ENCODE measurements at places on chromosomes 13 and 19.
A peak's percentile ranks its signal among the peaks of the same experiment; 100 is the strongest.

DNA sequence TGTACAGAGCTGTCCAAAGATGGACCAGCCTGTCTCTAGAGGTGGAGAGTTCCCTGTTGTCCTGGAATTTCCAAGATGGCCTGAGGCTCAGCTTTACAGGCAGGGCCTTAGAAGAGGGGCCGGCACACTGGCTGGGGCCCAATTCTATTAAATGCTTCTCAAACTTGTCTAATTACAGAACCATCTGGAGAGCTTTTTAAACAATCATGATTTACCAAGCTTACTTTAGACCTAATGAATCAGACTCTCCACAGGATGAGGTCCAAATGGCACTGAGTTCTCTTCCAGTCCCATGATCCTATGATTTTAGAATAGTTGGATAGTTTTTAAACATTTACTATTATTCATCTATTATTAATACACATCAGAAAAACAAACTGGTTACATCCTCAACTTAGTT, 123.5 kb downstream of the DNAJC3 start:
- no peak for DNase-seq

DNA sequence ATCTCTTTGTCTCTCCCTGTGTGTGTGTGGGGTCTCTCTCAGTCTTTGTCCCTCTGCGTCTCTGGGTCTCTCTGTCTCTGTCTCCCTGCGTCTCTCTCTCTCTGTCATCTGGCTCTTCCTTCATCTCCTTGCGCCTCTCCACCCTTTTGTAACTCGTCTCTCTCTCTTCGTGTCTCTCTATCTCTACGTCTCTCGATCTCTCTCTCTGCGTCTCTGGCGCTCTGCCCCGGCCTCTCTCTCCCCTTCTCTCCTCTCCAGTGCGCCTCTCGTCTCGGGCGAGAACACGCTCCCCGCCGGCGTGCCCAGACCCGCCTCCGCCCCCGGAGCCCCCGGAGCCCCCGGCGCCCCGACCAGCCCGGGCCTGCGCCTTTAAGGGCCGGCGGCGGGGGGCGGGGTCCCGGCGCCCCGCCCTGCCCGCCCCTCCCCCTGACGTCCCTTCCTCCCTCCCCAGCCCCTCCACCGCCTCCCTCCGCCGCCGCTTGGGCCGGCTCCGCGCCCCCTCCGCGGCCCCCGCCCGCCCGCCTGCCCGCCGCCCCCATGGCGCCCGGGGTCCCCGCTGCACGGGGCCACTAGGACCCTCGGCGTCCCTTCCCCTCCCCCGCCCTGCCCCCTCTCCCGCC, at the start of gene MARK4:
MARK4 (plus strand) TSS at position 440 of the 620 bp plus-strand sequence. CDS start 318 bp downstream, outside the sequence.
- peak; percentile 42 for DNase-seq

GRCh38 chr13:91132786-91133185, 214.7 kb upstream of the MIR17HG start:
- DNase-seq: no peak

DNA sequence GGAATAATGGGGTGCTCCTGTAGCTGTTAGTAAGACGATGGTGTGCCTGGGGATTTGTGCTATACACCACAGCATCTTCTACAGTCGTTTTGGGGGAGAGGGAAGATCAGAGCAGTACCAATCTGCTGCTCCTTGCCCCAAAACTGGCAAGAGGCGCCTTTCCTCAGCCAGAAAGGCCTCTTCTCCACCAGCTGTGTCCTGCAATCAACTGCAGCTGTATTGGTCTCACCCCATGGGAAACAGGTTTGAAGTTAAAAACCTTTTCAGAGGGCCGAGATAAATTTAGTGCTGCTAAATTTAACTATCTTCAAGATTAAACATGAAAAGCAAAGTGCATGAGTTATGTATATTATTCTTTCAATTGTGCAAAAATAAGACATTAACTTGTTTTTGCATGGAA, 1.2 kb upstream of the RNASEH2B start:
- no peak for DNase-seq

DNA sequence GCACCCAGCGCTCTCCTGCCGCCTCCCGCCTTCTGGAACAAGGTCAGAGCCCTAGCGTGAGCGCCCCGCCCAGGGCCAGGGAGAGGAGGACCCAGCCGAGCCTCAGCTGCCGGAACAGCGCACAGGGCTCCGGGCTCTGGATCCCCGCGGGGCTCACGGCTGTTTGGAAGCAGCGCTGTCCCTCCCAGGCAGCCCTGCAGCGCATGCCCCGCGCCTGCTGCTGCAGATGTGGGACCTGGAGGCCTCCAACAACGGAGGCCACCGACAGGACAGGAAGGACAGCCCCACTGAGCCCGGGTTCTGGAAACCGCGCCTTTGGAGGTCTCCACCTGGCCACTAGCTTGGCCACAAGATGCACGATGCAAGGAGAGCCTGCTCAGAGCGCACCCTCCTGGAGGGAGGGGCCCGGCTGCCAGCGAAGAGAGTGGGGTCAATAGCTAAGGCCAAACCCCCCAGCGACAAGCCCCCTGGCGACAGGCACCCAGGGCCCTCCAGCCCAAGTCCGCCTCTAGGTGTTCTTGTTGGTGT, 12.6 kb downstream of the ZSCAN18 start:
- DNase-seq: no peak

GRCh38 chr19:51576850-51577249, 5.8 kb downstream of the ZNF175 start:
- no peak for DNase-seq

GRCh38 chr13:50631041-50631440, 212.5 kb downstream of the DLEU7 start:
- DNase-seq: no peak

DNA sequence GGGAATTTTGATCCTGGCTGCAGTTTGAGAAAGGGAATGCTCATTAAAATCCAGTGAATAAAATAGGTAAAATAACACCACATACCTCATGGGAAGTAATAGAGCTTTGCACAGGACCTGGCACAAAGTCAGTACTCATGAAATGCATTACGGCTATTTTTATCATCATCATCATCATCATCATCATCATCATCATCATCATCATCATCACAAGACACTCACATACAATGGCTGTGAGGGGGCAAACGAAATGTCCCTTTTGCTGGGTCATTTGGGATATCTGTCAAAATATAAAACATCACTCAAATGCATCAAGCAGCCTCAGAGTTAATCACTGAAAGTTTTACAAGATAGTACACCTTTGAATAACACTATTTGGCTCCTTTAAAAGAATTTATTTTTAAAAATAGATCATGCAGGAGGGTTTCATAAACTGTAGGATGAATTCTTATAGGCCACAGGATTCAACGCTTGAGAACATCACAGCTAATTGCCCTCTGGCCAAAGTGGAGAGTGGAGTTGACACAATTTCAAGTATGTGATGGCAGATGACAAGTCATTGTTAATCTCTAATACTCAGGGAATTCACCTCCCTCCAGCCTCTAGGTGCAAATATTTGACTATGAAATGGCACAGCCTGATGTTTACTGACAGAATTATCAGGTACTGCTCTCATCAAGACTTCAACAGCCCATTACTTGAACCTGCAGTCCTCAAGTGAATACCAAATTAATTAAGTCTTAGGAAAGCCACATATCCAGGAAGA, 14.2 kb upstream of the ZNF599 start:
- no peak for DNase-seq

GRCh38 chr13:77094773-77095172, 67.8 kb upstream of the FBXL3 start:
- no peak for DNase-seq

GRCh38 chr13:30049692-30050091, 199.3 kb upstream of the UBL3 start:
- no peak for DNase-seq

DNA sequence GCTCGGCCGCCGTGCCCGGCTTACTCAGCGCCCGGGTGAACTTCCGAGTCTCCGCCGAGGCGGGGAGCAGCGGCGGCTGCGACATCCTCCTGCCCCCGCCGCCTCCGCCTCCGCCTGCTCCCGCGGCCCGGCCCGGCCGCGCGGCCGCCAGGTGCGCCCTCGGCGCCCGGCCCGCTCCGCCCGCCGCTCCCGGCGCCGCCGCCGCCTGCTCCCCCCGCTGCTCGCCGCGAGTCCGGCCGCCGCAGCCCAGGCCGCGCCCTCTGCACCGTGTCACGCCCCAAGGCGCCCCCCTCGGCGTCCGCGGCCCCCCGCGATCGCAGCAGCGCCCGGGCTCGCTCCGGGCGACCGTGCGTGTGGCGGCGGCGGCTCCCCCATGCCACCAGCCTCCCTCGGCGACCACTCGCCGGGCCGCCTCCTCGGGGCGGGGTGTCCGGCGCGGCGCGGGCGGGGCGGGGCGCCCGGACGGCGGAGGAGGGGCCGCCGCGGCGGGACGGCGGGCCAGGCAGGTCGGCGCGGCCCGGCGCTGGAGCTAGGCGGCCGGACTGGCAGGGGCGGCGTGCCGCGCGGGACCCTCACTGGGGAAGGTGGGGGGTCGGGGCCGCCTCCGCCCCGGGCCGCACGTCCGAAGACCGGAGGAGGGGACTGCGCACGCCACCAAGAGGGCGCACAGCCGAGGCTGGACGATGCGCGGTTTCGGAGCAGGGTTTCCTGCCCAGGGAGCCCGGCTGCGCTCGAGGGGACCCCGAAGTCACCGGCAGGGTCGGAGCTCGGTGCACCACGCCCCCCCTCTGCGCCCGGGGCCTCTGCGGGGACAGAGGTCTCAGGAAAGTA, 108.6 kb upstream of the DOCK9 start:
- DNase-seq: peak; percentile 57

DNA sequence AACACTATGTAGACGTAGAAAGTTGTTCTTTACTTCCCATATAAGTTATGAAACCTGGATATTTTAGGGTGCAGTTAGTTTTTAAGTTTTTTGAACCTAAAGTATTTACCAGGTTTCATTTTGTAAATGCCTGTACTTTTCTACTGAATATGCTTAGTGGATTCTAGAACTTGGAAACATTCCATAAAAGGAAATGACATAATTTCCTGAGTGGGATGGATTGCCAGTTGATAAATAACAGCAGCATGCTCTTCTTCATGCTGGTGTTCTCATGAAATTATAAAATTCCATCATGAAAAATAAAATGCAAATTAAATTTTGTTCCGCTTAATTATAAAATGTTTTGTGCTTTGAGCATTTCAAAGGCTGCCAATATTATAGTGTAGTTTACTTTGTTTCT, 362.2 kb upstream of the PCDH20 start:
- DNase-seq: no peak

DNA sequence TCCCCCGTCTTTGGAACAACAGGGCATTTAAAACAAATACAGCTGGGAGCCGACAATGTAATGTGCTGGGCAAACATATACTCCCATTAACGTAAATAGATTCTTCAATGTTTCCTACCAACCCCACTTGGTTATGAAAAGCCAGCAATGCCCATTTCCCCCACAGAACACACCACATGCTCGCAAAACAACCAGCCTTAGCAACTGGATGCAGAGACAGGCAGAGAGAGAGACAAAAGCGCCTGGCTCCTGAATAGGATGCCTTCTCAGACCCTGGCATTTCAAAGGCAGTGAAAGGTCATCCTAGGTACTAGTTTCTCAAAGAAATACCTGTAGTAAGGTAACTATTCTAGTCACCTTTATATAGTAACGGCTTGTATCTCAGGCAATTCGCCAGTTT, 462.9 kb downstream of the ITGBL1 start:
- no peak for DNase-seq

GRCh38 chr19:15323496-15324235, 8.7 kb downstream of the BRD4 start:
- no peak for DNase-seq

DNA sequence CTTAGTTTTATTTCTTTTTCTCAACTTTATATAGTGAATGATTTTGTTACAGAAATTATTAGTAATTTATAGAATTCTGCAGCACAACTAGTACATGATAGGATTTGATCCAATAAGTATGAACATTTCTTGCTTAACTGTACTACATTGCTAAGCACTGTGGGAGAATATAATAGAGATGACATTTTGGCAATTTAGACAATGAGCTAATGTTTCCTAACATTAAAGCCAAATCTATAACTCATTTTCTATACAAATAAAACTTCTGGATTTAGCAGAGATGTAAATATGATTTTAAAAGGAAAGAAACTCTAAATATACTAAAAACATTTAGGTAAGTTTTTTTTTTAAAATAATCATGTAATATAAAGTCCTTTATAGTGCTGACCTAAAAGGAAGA, 87.3 kb downstream of the FNDC3A start:
- DNase-seq: no peak

- no peak for DNase-seq
Measured at GRCh38 chr19:39111593-39112199, 13.9 kb upstream of the PAK4 start.

DNA sequence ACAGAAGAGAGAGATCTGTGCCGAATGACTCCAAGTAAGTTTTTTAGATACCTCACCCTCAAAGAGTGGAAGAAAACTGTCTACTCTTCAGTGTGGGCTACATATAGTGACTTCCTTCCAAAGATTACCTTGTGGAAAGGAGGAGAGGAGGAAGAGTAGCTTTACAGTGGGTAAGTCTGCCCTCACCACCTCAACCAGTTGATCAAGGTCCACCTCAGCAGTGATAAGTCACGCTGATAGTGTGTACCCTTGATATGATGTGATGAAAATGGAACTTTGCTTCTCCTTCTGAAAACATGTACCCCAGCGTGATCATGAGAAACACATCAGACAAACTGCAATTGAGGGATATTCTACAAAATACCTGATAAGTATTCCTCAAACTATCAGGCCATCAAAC, 20.6 kb downstream of the KLF5 start:
- no peak for DNase-seq

- no peak for DNase-seq
Measured at GRCh38 chr19:30283556-30283955, 88.6 kb upstream of the ZNF536 start.

DNA sequence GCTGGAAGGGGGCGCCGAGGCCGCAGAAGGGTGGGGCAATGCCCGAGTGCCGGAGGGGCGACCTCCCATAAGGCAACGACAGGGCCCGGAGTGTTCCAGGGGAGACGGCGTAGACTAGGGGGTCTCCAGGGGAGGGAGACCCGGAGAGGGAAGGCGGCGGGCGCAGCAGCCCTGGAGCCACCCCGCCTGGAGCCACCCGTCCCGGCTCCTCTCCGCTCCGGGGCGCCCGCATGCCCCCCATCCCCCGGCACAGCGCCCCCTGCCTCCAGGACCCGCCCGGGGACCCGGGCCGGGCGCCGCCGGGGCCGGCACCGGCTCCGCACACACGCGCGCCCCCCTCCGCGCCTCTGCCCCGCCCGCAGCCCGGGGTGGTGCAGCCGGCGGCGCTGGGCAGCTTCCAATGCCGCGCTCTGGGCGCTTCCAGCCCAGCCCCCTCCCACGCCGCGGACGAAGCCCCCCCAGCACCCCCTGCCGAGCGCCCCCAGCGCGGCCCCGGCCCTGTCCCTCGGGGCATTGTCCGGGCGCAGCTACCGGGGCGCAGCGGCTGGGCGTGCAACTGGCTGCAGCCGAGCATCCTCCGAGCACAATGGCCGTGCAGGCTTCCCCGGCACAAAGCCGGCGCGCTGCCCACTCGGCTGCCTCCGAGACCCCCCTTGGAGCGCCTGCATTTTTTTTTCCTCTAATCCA, 519 bp downstream of the PTPRS start:
- no peak for DNase-seq

- no peak for DNase-seq
Measured at GRCh38 chr13:100809129-100809390, 134.5 kb upstream of the TMTC4 start.

GRCh38 chr13:75137911-75138571, 343.9 kb downstream of the TBC1D4 start:
- DNase-seq: no peak

Measured in T follicular helper cell (primary cell).